Substantia nigra (tissue), 51 donors: ENCODE measurements at places on chromosomes 5 and 9.
A peak's percentile ranks its signal among the peaks of the same experiment; 100 is the strongest.

- DNase-seq: no peak
These were observed 31.0 kb upstream of the ISOC1 start for GRCh38 chr5:129063483-129064113.

DNA sequence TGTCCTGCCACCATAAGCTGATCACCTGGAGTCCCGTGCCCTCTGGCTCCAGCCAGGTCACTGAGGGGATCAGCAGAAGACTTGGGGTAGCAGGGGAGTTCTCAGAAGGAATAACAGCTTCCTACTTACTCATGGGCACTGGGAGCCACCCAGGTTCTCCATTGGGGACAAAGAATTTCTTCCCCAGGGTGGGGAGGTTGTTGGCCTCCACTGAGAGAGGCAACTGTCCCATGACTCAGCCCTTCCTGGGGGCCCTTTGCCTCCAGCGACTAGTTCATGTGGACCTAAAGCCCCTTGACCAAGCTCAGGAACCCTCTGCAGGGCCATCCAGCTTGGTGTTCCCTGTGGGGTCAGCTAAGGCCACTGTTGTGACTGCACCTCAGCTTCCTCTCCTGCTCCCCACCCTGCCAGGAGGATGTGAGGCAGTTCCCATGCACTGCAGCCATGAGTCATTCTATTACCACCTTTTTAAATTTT, 175.0 kb downstream of the AUH start:
- DNase-seq: no peak

DNA sequence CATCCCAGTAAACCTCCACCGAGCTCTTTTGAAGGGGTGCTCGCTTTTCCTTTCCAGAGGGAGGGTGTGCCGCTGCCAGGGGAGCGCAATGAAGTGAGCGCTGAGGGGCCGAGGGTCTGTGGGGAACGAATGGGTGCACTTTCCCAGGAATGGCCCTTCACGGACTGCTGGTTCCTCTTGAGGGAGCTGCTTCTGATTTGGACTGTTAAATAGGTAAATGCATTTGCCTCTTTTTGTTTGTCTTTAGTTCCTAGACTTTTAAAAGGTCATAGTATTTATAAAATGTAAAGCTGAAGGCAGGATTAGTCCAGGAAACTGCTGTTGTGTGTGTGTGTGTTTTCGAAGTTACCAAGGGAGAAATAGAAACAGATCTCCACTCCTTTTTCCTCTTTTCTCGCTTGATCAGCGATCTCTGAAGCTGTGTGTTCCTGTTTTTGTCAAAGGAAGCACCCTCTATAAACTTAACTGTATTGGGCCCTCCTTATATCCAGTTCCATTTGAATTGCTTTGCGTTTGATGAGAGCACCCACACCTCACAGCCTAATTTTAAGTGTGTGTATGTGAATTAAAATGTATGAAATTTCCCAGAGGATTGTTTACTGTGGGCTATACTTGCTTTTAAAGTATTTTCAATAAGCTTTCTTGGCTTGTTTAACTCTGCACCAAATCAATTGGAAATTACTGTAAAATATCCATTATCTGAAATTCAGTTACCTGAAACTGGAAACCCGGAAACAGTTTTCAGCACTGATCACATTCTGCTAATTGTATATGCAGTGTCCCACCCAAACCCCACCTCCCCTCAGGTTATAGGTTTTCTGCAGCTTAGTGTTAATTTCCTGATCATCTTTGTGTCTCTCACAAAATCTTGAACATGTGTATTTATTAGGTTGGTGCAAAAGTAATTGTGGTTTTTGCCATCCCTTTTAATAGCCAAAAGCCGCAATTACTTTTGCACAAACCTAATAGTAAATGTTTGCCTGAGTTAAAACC, 966 bp downstream of the SNX2 start:
- DNase-seq: peak; percentile 40

- no peak for DNase-seq
These were observed 36.5 kb upstream of the ANKRD18A start for GRCh38 chr9:38656896-38657295.

DNA sequence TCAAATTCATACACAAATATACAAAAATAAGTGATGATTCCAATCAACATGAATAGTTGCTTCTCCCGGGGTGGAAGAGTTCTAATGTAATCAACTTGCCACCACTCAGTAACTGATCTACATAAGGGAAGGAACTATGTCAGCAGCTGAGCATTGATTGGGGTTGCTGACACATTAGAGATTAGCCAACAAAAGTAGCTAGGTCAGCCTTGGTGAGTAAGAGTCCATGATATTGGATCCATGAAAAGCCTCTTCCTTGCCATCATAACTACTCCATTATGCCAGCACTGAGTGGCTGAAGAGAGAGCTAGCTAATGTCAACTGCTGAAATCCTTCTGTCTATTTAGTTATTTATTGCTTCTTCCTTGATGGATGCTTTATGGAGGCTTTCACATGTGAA, 309.8 kb downstream of the NFIB start:
- DNase-seq: no peak
